NCI-H1694 treated with DMSO at 0.1 percent for 48 hours (cell line): ENCODE measurements at places on chromosomes 2 and 18.

DNA sequence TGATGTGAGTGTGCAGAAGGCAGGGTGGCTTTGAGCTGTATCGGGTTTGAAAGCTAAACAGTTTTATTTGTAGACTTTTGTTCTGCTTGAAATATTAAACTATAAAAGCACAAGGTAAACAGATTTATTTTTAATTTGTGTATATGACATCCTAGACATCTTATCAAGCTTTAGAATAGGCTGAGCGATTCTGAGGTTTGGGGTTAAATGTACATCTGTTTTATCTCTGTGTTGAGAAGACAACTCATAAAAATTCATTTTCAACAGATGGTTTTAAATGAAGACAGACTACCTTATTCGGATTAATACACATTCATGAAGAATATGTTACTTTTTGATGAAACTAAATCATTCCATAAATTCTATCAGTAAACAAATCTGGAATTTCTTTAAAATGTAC, 368.8 kb downstream of the RPRM start:
- DNase-seq = no peak

GRCh38 chr2:226559536-226559935, 240.1 kb downstream of the IRS1 start:
- no peak for DNase-seq

GRCh38 chr2:6213056-6213780, 521.0 kb downstream of the SOX11 start:
- no peak for DNase-seq

GRCh38 chr2:134490559-134490958, 228.2 kb downstream of the TMEM163 start:
- no peak for DNase-seq

DNA sequence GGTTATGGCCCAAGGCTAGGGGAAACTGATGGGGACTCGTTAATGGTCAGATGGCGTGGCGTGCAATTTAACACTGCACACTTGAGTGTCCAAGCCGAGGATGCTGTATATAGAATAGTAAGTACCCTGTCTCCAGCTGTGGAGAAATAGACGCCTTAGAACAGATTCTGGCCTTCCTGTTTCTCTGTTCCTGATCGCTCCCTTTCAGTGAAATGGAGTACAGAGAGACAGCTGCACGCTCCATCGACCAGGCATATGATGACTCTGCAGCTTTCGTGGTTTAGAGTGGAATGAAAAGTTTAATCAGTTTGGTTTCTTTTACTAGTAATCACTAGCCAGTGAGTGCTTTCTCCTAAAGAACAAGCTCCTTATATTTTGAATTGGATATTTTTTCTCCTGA, 213.4 kb downstream of the NEDD4L start:
- DNase-seq = no peak

DNA sequence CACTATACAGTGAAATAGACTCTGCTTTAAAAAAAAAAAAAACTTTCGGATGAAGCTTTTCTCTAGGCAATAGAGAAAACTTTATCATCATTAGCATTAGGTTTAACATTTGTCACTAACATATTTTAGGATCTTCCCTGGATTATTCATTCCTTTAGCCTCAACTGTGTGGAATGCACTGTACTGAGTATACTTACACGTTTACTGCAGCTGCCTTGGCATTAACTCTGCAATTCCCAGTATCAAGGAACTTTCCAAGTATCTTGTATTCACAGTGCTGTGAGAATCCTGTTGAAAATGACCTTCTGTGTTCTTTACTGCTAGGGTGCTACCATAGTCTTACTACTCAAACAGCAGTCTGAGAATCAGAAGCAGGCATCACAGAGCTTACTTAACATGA, 328.2 kb upstream of the COL3A1 start:
- DNase-seq = no peak

DNA sequence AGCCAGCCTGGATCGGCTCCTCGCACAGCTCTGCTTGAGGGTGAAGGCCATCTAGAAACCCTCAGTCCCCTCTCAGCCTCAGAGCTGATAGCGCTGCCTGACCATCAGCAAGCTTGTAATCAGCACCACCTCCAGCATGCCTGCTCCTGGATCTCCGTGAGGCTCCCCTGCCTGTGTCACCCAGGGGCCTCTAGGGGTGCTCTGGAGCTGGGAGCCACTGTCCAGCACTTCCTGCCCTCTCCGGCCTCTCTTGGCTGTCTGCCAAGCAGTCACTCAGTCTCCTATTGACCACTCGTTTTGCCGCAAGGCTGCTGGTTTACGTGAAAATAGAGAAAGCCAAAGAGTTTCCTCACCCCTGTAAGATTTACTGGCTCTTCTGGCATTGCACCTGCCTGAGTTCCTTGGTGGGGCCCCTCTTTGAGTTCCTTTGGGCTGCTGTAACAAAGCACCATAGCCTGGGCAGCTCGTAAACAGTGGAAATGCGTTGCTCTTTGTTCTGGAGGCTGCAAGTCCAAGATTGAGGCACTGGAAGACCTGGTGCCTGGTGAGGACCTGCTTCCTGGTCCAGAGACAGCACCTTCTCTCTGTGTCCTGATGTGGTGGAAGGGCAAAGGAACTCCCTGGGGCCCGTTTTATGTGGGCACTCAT, 17.9 kb downstream of the CAPN10 start:
- no peak for DNase-seq

DNA sequence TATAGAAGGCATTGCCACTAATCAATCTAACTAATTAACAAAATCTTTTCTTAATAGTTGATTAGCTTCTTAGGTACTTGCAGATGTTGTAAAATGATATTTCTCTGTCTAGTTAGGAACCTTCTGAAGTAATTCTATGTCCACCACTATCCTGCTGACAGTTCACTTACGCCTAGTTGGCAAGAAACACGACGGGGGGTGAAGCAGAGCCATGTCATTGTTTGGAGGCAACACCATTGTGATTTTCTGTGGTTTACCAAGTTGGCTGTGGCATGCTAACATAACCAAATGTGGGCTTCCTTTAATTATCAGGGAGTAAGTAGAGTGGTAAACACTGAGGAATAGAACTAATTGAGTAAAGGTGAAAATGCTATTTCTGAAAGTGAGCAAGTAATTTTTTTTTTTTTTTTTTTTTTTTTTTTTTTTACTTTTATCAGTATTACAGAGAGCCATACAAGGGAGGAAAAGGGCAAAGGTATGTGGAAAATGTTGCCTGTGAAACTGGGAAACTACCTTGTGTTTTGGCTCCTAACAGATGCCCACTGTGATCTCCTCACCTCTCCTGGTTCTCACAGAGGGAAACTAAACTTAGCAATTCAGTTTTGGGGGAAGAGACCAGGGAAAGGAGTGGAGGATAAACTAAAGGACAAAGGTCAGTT, 126.8 kb downstream of the MEIS1 start:
- DNase-seq = no peak

DNA sequence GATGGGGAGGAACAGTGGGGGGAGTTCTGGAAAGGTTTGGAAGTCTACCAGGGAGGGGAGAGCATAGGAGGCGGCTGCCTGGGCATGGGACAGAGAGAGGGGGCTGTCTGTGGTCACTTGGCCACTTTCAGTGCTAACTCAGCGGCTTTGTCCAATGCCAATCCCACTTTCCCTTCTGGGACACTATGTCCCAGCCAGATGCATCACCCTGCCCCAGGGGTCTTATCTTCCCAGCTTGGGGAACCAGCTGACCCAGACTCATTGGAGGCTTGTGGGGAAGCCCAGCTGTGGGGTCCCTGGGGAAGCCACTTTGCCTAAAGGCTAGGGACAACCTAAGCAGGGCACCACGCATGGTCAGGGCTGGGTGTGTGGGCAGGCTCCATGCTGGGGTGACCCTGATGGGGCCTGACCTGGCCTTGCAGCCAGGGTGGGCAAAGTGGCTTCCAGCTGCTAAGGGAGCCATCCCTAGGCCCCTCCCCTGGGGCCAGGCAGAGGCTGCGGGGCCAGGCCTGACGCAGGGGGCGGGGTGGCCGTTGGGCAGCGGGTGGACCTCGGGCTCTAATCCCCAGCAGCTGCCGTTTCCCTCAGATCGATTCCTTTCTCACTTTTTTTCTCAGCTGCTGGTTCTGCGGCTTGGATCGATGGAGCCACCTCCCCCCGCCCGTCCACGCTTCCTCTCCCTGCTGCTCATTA, 1.6 kb upstream of the ASIC4 start:
- no peak for DNase-seq

GRCh38 chr2:41829052-41829451, 218.8 kb upstream of the PKDCC start:
- DNase-seq = no peak

DNA sequence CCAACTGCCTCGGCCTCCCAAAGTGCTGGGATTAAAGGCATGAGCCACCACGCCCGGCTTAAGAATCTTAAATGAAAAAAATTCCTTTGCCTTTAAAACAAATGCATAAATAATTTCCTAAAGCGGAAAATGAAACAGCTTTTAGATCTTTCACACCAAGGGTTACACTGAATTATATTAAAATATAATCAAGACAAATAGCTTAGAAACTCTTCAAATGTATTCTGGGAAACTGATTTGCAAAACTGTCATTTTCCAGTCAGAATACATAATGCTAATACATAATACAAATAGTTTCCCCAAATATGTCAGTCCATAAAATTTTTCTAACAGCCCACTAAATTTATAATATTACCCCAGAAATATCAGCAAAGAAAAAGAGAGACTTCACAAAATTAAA, 68.3 kb upstream of the PGAP1 start:
- DNase-seq = no peak

- no peak for DNase-seq
Measured at GRCh38 chr2:64574871-64575270, 50.7 kb downstream of the AFTPH start.

- DNase-seq = no peak
Measured at GRCh38 chr2:240596491-240596931, 10.0 kb downstream of the CAPN10 start.

DNA sequence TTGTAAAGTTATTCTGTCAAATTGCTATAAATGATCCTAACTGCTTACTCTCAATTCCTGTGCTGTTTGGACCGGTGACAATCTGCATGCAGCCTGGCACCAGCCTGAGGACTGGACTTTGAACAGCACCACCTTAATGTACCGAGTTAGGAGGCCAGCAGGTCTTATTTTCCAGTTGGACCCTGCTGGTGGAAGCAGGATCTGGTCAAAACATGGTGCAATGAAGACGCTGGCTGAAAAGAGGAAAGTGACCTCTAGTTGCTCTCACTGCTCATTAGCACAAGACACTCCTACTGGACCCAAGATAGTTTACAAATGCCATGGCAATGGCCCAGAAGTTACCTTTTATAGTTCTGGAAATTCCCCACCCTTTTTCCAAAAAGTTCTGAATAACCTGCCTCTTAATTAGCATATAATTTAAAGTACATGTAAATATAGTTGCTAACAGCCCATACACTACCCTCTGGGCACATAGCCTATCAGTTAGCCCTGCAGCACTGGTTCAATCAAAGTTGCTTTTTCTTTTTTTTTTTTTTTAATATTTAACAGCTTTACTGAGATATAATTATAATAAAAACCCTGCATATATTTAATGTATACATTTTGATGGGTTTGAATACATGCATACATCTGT, 35.8 kb downstream of the RBKS start:
- DNase-seq = no peak

GRCh38 chr2:154457286-154457685, 241.2 kb upstream of the KCNJ3 start:
- DNase-seq = no peak

DNA sequence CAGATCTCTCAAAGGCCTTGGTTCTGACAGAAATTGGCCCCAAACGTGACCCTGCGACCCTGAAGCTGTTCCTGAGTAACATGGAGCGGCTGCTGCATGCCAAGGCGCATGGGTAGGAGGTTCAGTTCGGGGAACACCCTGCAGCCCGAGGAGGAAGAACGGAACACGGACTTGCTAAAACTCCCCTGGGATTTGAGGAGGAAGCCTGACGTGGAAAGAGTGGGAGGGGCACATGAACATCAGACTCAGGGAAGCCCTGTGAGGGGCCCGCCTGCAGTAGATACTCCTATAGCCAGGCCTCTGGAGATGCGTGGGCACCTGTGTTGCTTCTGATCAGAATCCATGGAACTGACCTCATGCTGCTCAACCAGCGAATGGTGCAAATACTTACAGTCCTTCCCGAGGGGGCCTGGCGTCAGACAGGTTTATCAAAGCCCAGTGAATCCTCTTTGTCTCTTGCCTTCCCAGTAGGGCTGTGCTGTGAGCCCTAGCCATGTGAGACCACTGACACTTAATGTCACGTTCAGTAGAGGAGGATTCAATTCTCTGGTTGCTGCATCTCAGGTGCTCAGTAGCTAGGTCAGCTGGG, 46.8 kb downstream of the IMPA2 start:
- DNase-seq = no peak

- DNase-seq = no peak
Measured at GRCh38 chr2:69992310-69993047, 31.0 kb upstream of the ASPRV1 start.

GRCh38 chr2:1136067-1136466, 185.4 kb downstream of the SNTG2 start:
- no peak for DNase-seq

DNA sequence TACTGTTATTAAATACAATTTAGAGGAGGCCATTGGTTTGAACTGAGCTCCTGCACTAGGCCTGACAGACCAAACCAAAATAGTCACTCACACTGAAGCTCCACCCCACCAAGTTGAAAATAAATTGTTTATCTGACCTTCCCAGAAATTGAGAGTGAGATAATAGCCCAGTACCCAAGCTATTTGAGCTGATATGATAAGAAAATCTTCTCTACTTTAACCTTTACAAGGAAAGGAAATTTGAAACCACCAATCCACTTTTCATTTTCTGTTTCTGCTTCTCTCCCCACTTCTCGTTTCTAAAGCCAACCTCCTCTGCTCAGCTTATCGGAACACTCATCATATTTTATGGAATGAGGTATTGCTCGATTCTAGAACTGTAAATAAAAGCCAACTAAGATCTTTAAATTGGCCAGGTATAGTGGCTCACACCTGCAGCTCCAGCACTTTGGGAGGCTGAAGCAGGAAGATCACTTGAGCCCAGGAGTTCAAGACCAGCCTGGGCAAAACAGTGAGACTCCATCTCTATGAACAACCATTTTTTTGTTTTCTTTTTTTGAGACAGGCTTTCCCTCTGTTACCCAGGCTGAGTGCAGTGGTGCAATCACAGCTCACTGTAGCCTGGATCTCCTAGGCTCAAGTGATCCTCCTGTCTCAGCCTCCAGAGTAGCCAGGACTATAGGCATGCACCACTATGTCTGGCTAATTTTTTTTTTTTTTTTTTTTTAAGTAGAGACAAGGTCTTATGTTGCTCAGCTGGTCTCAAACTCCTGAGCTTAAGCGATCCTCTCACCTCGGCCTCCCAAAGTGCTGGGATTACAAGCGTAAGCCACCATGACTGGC, 13.3 kb upstream of the GALM start:
- DNase-seq = no peak

- no peak for DNase-seq
Measured at GRCh38 chr2:241304039-241304670, 11.3 kb downstream of the HDLBP start.

DNA sequence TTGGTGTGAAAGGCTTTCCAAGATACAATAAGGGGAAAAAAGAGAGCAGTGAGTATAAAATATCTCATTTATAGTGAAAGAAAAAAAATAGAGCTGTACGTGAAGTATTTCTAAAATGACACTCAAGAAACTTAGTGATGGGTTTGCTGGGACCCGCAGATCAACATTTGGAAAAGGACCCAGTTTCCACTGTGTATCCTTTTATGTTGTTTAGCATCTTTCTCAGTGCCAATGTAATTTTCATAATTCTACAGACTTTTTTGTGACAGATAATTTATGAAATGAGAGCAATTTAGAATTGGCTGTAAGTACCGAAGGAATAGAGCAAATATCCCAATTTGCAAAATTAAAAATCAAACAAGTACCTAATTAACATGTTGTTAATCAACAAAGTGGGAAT, 116.9 kb downstream of the SH3BP4 start:
- DNase-seq = no peak

- no peak for DNase-seq
Measured at GRCh38 chr18:44651918-44652572, 28.6 kb upstream of the SETBP1 start.
